ENCODE measurements at places on chromosomes 3 and 15.
A peak's percentile ranks its signal among the peaks of the same experiment; 100 is the strongest.

GRCh38 chr3:165805946-165806561 is 31.2 kb downstream of the BCHE start:
- no peak for DNase-seq

DNA sequence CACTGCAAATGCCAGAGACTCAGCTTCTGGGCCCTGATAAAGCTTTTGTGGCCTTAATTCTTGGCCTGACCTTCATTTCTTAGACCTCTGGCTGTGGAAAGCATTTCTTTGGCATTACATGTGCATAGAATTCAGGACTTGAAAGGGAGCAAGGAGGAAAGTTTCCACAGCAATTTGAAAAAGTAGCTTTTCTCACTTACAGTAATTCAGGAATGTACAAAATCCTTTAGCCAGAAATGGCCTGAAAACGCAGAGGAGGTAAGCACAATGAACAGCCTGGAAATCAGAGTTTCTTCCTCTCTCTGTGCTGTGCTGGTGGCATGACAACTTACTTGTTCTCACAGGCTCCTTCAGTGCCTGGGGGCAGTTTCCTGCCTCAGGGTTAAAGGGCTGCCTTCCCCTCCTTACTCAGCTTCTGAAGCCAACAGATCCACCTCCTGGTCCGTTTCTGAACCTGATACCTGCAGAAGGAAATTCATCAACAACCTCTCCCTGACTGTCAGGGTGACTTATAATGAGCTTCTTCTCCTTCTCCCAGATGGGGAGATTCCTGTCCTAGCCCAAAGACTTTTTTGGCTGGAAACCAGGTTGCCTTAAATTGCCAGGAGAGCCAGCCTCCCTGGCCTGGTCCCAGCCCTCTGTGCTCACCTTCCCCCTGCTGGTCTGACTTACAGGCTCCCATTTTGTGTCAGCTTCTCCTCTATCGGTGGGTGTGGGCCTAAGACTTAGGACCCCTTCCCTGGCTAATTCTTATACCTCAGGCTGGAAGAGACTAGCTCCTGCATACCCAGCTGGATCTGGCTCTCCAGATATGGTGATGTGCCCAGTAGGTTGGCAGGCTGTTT is 102.3 kb downstream of the MYRIP start:
- no peak for DNase-seq

- DNase-seq = no peak
Observed at GRCh38 chr3:159779883-159780282, 208.8 kb upstream of the IL12A start.

GRCh38 chr15:45529613-45530012 is 7.1 kb upstream of the SLC30A4 start:
- DNase-seq = no peak

GRCh38 chr3:8869613-8870012 is 93.7 kb downstream of the RAD18 start:
- no peak for DNase-seq

- no peak for DNase-seq
Observed at GRCh38 chr3:45972534-45973402, 22.9 kb downstream of the FYCO1 start.

DNA sequence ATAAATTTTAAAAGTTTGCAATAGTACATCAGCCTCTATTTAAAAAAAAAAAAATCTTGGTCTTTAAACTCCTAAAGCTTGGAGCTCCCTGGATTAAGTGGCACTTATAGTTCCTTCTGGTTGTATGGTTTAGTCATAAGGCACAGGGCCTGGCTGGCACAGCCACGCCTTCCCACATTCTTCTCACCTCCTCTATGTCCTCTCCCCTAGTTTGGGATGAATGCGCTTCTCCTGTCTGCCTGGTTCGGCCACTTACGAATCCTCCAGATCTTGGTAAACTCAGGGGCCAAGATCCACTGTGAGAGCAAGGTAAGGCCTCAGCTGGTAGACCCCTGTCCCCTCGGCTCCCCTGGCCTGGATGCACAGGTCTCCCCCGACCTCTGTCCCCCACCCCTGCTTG is 10.0 kb downstream of the ANKDD1A start:
- no peak for DNase-seq

DNA sequence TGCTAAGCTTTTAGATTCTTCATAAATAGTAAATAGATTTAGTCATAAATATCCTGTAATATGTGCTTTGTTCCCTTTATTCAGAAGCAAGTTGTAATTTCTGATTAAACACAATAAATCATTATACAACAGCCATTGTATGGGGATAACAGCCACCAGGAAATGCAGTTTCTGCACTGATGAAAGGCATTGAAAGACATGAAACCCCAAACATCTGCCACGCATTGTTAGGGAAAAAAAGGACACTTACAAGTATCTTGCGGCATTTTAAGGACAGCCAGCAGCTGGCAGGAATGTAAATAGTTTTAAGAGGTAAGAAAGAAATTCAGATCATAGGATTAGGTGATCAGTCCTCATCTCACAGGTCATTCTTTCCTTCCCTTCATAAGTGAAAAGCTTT is 801.1 kb upstream of the LMCD1 start:
- DNase-seq = no peak

DNA sequence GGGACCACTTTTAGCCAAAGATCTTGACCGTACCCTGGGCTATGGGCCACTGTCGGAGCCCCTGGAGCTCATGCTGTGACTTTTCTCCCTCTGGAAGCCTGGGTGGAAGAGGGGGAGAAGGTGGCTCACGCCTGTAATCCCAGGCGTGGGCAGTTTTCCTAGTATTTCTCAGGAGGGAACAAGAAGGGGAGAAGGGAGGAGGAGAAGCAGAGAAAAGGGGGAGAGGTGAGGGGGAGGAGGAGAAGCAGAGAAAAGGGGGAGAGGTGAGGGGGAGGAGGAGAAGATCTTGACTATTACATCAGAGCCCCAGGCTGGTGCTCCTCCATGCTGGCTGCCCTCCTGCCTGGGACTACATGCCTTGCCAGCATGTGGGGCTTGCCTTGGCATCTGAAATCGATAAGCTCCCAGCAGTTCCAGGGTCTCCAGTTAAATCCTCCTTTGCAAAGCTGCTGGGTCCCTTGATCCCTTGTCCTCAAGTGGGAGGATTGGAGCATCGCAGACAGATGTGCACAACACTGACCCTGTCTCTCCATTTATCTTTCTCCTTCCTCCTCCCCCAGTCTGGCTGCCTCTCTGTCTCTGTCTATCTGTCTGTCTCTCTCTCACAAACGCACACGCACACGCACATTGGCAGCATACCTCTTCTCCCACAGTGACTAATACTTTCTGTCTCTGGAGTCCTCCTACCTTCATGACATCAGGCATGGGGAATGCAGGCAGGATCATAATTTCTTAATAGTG is 41.6 kb downstream of the MRAS start:
- DNase-seq = no peak

GRCh38 chr15:39784638-39785037 is 2.0 kb upstream of the FSIP1 start:
- no peak for DNase-seq

DNA sequence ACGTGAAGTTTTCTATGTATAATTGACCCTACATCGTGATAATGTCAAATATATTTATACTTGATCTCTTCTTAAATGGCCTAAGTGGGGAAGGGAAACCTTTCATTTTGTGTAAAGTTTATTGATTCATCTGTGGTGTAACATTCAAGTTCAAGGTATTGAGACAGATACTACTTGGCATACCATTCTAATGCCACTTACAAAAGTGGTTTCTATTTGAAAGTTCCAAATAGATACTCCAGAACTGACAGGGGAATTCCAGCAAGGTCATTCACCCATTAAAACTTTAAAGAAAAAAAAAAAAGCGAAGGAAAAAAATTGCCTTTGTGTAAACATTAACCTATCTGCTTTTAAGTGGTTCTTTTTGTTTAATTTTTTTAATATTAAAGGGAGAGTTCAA is 45.3 kb upstream of the MAP3K13 start:
- no peak for DNase-seq

GRCh38 chr3:3082234-3082924 is 27.8 kb downstream of the IL5RA start:
- no peak for DNase-seq

GRCh38 chr3:142348460-142348859 is 99.4 kb downstream of the XRN1 start:
- no peak for DNase-seq

- peak; percentile 39 for DNase-seq
Observed at GRCh38 chr3:194089357-194090177, 46.4 kb upstream of the HES1 start.

DNA sequence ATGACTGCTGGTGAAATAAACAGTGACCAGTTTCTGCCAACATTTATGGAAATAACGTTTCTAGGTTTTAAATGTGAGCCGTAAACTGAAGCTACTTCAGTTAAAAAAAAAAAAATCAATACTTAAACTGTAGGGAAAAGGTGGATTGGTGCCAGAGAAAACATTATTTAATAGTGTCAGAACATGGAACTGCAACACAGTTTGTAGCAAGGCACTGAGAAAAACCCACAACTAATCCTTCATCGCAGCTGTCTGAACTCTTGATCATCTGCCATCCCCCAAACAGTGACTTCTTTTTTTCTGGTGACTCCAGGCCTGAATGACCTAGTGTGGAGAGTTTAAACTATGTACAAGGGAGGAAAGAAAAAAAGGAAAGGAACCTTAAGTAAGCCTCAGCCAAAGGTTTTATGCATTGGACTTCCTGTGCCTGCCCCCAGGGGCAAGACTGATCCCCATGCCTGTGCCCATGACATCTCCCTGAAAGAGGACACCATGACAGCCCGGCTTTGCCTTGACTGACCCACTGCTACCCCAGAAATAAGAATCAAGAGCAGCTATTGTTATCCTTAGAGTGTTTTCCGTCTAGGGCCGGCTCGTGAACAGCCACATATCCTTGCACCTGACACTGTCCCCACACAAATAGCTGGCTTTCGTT is 33.1 kb downstream of the CRTAP start:
- DNase-seq = no peak

DNA sequence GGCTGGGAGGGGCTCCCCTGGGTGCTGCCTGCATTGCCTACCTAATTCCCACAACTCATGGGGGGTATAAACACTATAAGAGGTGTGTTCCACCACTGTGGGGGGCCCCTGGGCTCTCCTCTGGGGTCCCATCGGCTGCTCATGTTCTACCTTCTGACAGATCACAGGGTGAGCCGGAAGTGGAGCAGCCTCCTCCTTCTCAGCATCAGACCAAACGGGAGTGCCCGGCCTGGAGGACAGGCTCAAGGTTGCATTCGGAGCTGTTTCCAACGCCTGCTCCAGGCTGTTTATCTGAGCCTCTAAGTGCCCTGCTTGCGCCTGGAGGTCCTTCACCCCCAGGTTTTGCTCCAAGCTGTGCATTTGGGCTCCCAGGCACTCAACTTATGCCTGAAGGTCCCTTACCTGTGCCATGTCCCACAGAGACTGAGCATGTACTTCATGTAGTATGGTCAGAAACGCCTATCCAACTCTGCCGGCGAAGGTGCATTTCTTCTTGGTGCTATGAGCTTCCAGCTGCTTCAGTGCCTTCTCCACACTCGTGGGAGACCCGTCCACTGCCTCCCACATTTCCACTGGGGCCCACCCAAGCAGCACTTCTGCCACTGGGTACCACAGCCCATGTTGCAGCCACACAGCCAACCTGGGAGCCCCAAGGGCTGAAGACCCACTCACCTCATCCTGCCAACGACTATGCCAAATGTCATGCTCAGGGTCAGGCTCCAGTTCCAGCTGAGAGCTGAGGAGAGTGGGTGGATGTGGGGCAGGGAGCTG is 232.1 kb downstream of the IGSF11 start:
- no peak for DNase-seq

DNA sequence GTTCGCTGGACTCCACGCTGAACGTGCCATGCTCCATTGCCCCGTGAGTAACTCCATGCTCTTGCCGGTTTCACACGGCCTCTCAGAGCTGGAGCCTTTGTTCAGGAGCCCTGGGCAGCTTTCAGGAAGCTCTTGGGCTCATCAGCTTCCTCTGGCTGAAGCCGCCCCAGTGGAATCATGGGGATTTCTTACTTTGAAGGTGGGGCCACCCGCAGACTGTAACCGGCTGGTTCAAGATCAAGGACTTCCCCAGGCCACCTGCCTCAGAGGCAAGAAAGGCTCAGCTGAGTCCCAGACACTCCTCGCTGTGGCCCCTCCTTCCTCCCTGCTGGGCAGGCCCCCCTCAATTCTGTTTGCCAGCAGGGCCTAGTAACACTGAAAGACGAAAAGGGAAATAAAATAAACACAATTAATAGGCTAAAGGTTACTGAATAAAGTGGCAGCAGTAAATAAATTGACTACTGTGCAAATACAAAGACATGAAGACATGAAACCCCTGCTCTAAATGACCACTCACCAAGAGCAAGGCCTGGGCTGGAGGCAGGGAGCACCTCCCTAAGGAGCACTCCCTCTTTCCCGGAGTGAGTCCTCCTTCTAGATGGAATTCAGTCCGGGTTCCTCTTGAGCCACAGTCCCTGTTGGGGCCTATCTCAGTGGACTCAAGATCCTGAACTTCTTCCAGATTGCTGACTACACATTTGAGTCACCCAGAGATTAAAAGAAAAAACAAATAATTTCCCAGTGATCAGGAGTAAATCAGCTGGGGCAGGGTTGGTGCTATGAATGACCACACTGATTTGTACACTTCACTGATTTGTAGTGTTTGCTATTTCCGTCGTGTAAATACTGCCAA is 51.0 kb downstream of the ZDHHC19 start:
- DNase-seq = peak; percentile 60

- no peak for DNase-seq
Observed at GRCh38 chr3:110795163-110795562, 276.5 kb upstream of the NECTIN3 start.
